Gastroesophageal sphincter (tissue), 4 donors: ENCODE measurements at places on chromosomes 5 and 9.

- H3K27ac ChIP-seq = no peak overlapping the region
- ATAC-seq = no peak
- no peaks in the 10 kb centered on the region for H3K27me3 ChIP-seq
- H3K36me3 ChIP-seq = no peaks in the 10 kb centered on the region
Observed at GRCh38 chr5:34632807-34633422, 23.2 kb upstream of the RAI14 start.

- H3K36me3 ChIP-seq = no peaks in the 10 kb centered on the region
- no peaks in the 10 kb centered on the region for H3K27me3 ChIP-seq
- H3K27ac ChIP-seq = no peak overlapping the region
- no peak for ATAC-seq
Observed at GRCh38 chr5:102068870-102069269, 227.2 kb downstream of the SLCO4C1 start.

DNA sequence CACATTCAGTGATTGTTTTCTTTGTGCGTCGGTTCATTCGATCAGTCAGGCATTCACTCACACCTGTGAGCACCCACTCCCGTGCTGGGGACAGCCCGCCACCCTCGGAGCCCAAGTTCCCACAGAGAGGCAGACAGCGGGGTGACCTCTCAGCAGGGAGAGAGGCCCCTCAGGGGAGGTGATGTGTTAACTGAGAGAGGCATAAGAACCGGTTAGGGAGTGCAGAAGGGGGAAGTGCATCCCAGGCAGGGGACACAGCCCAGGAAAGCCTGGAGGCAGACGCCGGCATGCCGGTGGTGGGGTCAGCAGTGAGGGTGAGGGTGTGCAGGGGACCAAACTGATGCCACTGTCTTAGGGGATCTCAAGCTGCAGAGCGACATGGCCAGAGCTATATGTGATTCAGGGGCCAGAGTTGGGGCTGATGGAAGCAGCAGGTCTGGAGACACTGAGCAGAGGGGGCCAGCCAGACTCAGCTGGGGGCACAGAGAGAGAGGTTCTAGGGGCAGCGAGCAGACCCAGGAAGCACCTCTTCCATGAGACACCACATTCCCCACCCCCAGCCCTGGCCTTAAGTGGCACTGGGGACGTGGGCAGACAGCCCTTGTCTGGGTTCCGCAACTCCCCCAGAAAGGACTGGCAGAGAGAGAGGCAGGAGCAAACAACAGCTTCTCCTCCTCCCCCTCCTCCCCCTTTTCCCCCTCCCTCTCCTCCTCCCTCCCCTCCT lies 35.9 kb downstream of the HK3 start:
- H3K27me3 ChIP-seq = peaks cover 84% of the 10 kb centered on the region
- H3K4me1 ChIP-seq = no peaks in the 10 kb centered on the region
- H3K4me3 ChIP-seq = no peak overlapping the region
- no peaks in the 10 kb centered on the region for H3K36me3 ChIP-seq
- H3K27ac ChIP-seq = no peak overlapping the region

DNA sequence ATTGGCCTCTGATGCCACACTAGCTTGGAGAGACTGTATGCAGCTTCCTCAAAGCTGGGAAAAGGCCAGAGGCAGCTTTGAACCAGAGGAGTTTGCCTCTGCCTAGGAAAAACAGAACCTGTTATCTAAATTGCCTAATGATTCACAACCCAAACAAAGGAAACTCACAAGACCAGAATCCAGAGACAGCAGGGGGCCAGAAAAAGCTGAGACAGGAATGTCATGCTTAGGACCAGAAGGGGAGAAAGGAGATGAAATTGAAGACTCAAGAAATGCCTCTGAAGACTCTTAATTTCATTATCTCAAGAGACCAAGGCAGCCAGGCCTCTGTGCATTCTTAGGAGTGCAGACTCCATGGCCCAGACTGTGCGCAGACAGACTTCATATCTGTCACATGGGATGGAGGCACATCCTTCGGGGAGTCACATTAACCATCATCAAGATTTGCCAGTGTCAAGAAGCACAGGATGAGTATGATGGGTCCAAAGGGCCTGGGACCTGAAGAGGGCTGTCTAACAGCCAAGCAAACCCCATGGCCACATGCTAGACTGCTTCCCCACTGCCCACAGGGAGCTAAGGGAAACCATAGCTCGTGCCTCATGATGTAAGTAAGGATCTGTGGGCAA lies 57.3 kb downstream of the ARSB start:
- no peak overlapping the region for H3K27ac ChIP-seq
- H3K4me1 ChIP-seq = no peaks in the 10 kb centered on the region
- no peak overlapping the region for H3K4me3 ChIP-seq
- no peaks in the 10 kb centered on the region for H3K27me3 ChIP-seq

DNA sequence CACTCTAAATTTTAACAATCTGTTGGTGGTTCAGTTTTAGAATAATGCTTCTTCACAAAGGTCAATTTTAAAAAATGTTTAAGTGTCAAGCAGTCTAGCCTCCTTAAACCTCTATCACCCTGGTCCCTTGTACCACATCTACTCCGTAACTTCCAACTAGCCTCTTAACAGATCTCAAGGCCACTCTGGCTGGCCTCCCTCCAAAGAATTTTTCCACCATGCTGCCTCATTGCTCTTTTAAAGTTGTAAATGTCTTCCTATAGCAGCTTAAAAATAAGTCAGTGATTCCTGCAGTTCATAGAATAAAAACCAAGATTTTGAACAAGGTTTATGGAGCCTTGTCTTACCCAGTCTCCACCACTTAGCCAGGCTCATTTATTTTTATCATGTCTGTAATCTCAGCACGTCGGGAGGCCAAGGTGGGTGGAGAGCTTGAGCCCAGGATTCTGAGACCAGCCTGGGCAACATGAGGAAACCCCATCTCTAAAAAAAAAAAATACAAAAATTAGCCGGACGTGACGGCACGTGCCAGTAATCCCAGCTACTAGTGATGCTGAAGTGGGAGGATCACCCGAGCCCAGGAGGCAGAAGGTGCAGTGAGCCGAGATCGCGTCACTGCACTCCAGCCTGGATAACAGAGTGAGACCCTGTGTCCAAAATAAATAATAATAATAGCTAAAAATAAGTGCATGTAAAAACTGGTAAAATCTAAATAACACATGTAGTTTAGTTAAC lies 924.9 kb upstream of the DMAC1 start:
- H3K4me1 ChIP-seq = no peaks in the 10 kb centered on the region
- H3K36me3 ChIP-seq = no peaks in the 10 kb centered on the region
- ATAC-seq = no peak

DNA sequence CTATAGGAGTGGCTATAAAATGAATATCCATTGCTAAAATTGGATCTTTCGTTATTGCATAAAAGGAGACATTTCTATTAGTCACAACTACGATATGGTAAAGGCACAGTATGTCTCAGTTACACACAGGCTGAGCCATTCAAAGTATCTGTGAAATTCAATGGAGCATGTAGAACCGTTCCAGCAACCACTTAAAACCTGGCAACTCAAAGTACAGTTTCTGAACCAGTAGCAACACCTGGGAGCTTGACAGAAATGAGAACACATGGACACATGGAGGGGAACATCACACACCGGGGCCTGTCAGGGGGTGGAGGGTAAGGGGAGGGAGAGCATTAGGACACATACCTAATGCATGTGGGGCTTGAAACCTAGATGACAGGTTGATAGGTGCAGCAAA lies 15.4 kb downstream of the POC5 start:
- H3K36me3 ChIP-seq = peaks cover 44% of the 10 kb centered on the region
- H3K27me3 ChIP-seq = no peaks in the 10 kb centered on the region
- no peak overlapping the region for H3K27ac ChIP-seq
- no peaks in the 10 kb centered on the region for H3K4me1 ChIP-seq
- no peak overlapping the region for H3K4me3 ChIP-seq
- ATAC-seq = no peak

GRCh38 chr5:130974021-130974683 lies 190.9 kb downstream of the HINT1 start:
- no peaks in the 10 kb centered on the region for H3K27me3 ChIP-seq
- no peaks in the 10 kb centered on the region for H3K36me3 ChIP-seq
- no peak overlapping the region for H3K27ac ChIP-seq
- no peaks in the 10 kb centered on the region for H3K4me1 ChIP-seq
- H3K4me3 ChIP-seq = no peak overlapping the region

GRCh38 chr5:75588666-75589065 lies 22.6 kb upstream of the ANKDD1B start:
- H3K4me3 ChIP-seq = no peak overlapping the region
- no peaks in the 10 kb centered on the region for H3K27me3 ChIP-seq
- H3K36me3 ChIP-seq = peaks cover 5% of the 10 kb centered on the region
- ATAC-seq = no peak
- H3K4me1 ChIP-seq = no peaks in the 10 kb centered on the region

GRCh38 chr9:131404581-131404980 lies 10.7 kb downstream of the PRRC2B start:
- no peak for ATAC-seq
- H3K4me1 ChIP-seq = peaks cover 82% of the 10 kb centered on the region
- no peaks in the 10 kb centered on the region for H3K36me3 ChIP-seq
- H3K27me3 ChIP-seq = no peaks in the 10 kb centered on the region
- peak overlapping the region; percentile 98 for H3K27ac ChIP-seq
- no peak overlapping the region for H3K4me3 ChIP-seq

- H3K27me3 ChIP-seq = no peaks in the 10 kb centered on the region
- no peaks in the 10 kb centered on the region for H3K36me3 ChIP-seq
- ATAC-seq = no peak
- peaks cover 21% of the 10 kb centered on the region for H3K4me1 ChIP-seq
- H3K4me3 ChIP-seq = no peak overlapping the region
Observed at GRCh38 chr5:168734119-168734518, 155.0 kb upstream of the PANK3 start.

DNA sequence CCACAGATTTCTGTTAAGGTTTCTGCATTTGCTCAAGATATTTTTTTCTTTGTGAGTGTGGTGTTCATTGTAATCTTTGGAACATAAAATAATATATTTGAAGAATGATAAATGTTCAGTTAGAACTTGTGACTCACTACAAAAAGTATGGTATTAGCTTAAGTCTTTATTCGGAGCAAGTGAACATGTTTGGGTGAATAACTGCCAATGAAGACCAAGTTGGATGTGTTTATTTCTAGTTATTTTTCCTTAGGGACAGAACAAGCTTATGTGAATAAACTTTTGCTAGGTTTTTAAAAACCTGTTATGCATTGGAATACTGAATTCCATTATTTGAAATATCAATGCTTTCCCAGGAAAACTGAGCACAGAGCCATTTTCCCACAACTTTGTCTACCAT lies 418.6 kb downstream of the SLCO4C1 start:
- no peaks in the 10 kb centered on the region for H3K36me3 ChIP-seq
- no peak overlapping the region for H3K27ac ChIP-seq
- H3K4me1 ChIP-seq = no peaks in the 10 kb centered on the region
- no peak for ATAC-seq

GRCh38 chr5:79924936-79925893 lies 65.8 kb downstream of the MTX3 start:
- no peaks in the 10 kb centered on the region for H3K36me3 ChIP-seq
- H3K4me3 ChIP-seq = no peak overlapping the region
- H3K27me3 ChIP-seq = no peaks in the 10 kb centered on the region
- no peaks in the 10 kb centered on the region for H3K4me1 ChIP-seq

GRCh38 chr5:137935190-137935589 lies 45.9 kb downstream of the PKD2L2 start:
- H3K4me3 ChIP-seq = no peak overlapping the region
- no peak overlapping the region for H3K27ac ChIP-seq
- H3K36me3 ChIP-seq = peaks cover 6% of the 10 kb centered on the region
- no peak for ATAC-seq
- no peaks in the 10 kb centered on the region for H3K27me3 ChIP-seq

- H3K36me3 ChIP-seq = no peaks in the 10 kb centered on the region
- H3K27me3 ChIP-seq = no peaks in the 10 kb centered on the region
- ATAC-seq = no peak
- no peaks in the 10 kb centered on the region for H3K4me1 ChIP-seq
- no peak overlapping the region for H3K27ac ChIP-seq
- no peak overlapping the region for H3K4me3 ChIP-seq
Observed at GRCh38 chr9:70801181-70801829, 320.1 kb downstream of the TRPM3 start.

DNA sequence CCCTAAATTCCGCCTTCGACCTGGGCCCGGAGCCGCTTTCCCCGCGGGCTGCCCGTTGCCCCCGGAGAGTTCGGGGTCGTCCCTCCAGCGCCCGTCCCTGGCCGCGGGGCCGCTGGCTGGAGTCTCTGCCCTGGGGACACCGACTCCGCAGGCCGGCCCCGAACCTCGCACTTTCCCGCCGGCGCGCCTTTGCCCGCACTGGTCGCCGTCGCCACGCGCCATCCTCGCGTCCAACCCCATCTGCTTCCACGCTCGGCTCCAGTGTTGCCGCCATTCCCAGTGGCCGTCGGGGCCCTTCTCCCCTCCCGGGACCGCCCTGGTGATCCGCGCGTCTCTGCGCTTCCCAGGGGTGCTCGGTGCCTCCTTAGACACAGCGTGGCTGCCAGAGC lies 11.0 kb downstream of the LHX3 start:
- ATAC-seq = no peak
- H3K27ac ChIP-seq = no peak overlapping the region

GRCh38 chr5:101271945-101272344 lies 368.9 kb upstream of the ST8SIA4 start:
- H3K4me3 ChIP-seq = no peak overlapping the region
- no peaks in the 10 kb centered on the region for H3K36me3 ChIP-seq
- no peak for ATAC-seq
- H3K27me3 ChIP-seq = no peaks in the 10 kb centered on the region
- no peak overlapping the region for H3K27ac ChIP-seq
- no peaks in the 10 kb centered on the region for H3K4me1 ChIP-seq

- H3K4me3 ChIP-seq = no peak overlapping the region
- H3K36me3 ChIP-seq = no peaks in the 10 kb centered on the region
- ATAC-seq = no peak
- H3K27ac ChIP-seq = peak overlapping the region; percentile 61
- no peaks in the 10 kb centered on the region for H3K4me1 ChIP-seq
Observed at GRCh38 chr5:126513703-126514102, 81.3 kb downstream of the ALDH7A1 start.

- no peak overlapping the region for H3K27ac ChIP-seq
- H3K4me1 ChIP-seq = no peaks in the 10 kb centered on the region
- peaks cover 3% of the 10 kb centered on the region for H3K27me3 ChIP-seq
- no peaks in the 10 kb centered on the region for H3K36me3 ChIP-seq
Observed at GRCh38 chr9:90420768-90421513, 221.7 kb downstream of the DIRAS2 start.

GRCh38 chr5:54360089-54360488 lies 49.7 kb upstream of the ARL15 start:
- no peaks in the 10 kb centered on the region for H3K36me3 ChIP-seq
- H3K27me3 ChIP-seq = no peaks in the 10 kb centered on the region
- ATAC-seq = no peak
- no peaks in the 10 kb centered on the region for H3K4me1 ChIP-seq
- H3K4me3 ChIP-seq = no peak overlapping the region
- no peak overlapping the region for H3K27ac ChIP-seq

DNA sequence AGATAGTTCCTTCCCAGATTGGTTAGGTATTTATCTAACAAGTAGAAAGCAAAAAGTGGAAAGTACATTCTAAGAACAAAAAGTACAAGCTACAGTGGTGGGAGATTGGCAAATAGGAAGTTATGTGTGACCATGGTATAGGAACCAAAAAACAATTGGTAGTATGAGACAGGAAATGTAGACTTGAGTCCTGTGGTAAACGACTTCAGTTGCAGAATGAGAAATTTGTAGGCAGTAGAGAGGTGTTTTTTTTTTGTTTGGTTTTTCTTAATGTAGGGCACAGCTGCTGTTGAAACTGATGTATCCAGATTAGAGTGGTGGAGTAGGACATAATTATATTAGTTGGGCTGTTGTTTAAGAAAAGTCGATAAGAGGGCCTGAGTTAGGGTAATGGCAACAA lies 72.0 kb downstream of the CCNH start:
- no peak overlapping the region for H3K27ac ChIP-seq
- H3K36me3 ChIP-seq = no peaks in the 10 kb centered on the region
- no peak for ATAC-seq

GRCh38 chr5:125139590-125139989 lies 393.2 kb upstream of the ZNF608 start:
- no peak overlapping the region for H3K4me3 ChIP-seq
- H3K27ac ChIP-seq = no peak overlapping the region
- ATAC-seq = no peak
- no peaks in the 10 kb centered on the region for H3K4me1 ChIP-seq
- H3K27me3 ChIP-seq = no peaks in the 10 kb centered on the region
